ENCODE measurements at places on chromosomes 11 and 22.

- no peak for DNase-seq
Measured at GRCh38 chr22:42937164-42937843, 77.6 kb downstream of the PACSIN2 start.

DNA sequence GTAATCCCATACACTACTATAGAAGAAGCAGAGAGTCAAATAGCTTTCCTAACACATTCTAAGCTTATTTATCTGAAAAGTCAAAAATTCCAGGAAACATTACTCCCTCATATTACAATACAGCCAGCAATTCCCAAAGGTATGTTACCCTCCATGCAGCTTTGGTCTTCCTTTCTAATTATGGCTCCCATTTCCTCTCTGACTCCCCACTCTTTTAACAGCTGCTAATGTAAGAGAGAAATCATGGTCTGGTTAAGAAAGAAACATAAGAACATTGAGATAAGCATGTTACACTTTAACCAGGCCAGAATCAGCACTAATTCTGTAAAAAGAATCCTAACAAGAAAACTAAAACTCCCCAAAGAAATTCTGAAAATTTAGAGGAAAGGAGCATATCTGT, 6.8 kb downstream of the PPP2R1B start:
- no peak for DNase-seq

DNA sequence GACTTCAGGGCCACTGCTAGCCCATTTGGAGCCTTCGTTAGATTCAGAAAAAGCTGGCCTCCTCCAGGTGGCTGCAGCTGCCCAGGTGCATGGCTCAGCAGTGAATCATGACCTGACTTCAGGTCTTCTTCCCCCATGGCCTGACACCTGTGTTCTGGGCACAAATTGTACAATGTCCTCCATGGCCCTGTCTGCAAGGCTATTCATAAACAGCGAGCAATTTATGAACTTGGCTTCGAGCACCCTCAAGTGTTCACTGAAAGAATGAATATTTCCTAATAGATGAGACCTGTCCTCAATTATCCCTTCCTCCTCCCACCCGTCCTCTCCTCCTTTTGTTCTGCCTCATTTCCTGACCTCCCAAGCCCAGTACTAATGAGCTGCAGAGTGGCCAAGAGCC, 12.2 kb upstream of the VPS37C start:
- no peak for DNase-seq

DNA sequence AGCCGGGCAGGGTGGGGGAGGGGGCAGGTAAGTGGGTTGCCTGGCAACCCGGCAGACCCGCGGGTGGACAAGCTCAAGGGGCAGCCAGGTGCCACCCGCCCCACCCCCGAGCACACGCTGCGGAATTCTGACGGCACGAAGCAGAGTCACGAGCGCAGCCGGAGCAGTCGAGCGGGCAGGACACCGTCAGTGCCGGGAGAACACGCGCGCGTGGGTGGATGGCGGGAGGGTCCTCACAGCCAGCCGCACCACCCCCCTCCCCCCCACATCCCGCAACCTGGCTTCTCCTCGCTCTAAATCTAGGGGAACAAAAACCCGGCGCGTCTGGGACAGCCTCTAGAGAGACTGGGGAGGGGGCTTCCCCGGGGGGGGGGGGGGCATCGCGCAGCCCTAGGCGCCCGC, 133.1 kb upstream of the HSD17B12 start:
- no peak for DNase-seq

- no peak for DNase-seq
Measured at GRCh38 chr22:19448076-19448607, 631 bp upstream of the C22orf39 start.

DNA sequence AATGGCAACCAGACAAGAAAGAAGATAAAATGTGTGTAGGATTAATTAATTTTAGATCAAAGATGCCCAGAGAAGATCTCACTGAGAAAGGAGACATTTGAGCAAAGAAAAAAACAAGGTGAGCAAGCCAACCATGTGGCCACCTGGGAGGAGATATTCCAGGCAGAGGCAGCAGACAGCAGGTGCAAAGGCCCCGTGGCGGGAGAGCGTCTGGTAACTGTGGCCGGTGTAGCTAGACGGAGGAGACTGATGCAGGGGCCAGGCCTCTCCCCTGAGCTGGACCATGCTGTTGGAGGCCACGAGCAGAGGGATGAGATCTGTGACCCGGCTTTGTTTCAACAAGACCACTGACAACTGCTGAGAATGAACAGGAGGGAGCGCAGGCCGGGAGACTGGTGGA, 23.6 kb downstream of the NECTIN1 start:
- DNase-seq: no peak

- no peak for DNase-seq
Measured at GRCh38 chr11:19660076-19660475, 52.6 kb upstream of the NAV2 start.

Measured in stimulated activated CD8-positive, alpha-beta memory T cell treated with anti-CD3 and anti-CD28 coated beads, Interleukin-4, amount 100 ng/mL, for 1 hour (primary cell).